ENCODE measurements at places on chromosomes 16 and 17.

DNA sequence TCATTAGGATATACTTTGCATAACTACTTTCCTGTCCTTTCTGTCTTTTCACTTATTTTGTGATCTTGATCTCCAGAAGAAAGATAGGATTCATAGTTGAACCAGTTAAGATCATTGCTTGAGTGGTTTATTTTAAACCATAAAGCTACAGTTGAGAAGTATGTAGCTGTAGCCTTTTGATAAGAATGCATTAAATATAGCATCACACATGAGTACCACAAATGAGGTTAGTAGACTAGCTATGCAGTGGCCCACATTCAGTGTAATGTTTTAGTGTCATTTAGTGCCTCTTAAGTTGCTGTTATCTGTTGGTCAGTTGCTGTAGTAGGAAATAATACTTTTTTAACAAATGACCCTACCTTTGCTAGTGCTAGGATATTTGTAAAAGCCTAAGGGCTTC is 1.3 kb downstream of the NLK start:
- DNase-seq: no peak

GRCh38 chr17:70265471-70265870 is 96.1 kb downstream of the KCNJ2 start:
- DNase-seq: no peak

DNA sequence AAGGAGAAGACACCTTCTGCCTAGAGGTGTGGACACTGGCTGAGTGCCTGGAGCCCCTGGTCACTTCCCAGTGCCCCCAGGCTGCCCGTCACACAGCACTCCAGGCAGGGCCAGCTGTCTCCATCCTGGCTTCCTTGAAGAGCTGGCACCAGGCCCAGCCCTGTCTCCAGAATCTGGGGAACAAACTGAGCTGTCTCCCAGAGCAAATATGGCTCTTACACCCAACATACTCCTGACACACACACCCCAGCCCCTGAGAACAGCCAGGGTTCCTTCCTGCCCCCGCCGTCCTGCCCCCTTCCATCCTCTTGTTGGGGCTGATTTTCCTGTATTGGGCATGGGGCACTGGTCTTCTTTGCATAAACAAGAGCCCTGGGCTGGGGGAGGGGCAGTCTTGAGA is 9.1 kb downstream of the NHERF1 start:
- DNase-seq: no peak

GRCh38 chr16:81539009-81539758 is 94.6 kb downstream of the CMIP start:
- DNase-seq: no peak

GRCh38 chr17:82590881-82591539 is 57.2 kb downstream of the WDR45B start:
- DNase-seq: no peak

DNA sequence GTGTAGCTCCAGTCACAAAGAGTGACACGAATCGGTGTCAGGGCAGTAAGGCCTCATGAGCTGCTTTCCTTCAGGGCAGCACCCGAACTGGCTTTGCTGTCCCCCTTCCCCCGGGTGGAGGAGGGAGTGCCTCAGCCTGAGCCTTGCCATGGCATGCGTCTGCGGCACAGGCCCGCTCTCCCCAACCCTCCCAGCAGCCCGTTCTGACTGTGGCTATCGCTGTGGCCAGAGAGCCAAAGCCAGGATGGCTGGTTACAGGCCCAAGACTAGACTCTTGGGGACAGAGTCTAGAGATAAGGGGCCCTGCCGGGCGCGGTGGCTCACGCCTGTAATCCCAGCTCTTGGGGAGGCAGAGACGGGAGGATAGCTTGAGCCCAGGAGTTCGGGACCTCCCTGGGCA is 25.9 kb downstream of the CLUH start:
- DNase-seq: no peak

- peak; percentile 84 for DNase-seq
These were observed 5.8 kb upstream of the KIFC3 start for GRCh38 chr16:57807968-57808528.

GRCh38 chr16:82061861-82062525 is 26.9 kb downstream of the HSD17B2 start:
- no peak for DNase-seq

GRCh38 chr17:48150597-48151001 is 43.0 kb downstream of the SNX11 start:
- no peak for DNase-seq

- DNase-seq: no peak
These were observed 878 bp downstream of the TAOK1 start for GRCh38 chr17:29390851-29391631.

DNA sequence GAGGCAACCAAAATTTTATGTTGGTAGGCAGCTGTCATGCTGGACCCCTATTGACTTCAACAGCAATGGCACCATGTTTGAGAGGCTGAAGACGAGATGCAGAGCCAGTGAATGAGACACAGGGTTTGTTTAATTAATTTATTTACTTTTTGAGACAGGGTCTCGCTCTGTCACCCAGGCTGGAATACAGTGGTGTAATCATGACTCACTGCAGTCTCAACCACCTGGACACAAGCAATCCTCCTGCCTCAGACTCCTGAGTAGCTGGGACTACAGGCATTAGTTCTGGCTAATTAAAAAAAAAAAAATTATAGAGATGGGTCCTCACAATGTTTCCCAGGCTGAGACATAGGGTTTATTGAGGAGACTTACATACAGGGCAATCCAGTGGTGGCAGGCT is 36.2 kb upstream of the PPM1D start:
- DNase-seq: no peak

DNA sequence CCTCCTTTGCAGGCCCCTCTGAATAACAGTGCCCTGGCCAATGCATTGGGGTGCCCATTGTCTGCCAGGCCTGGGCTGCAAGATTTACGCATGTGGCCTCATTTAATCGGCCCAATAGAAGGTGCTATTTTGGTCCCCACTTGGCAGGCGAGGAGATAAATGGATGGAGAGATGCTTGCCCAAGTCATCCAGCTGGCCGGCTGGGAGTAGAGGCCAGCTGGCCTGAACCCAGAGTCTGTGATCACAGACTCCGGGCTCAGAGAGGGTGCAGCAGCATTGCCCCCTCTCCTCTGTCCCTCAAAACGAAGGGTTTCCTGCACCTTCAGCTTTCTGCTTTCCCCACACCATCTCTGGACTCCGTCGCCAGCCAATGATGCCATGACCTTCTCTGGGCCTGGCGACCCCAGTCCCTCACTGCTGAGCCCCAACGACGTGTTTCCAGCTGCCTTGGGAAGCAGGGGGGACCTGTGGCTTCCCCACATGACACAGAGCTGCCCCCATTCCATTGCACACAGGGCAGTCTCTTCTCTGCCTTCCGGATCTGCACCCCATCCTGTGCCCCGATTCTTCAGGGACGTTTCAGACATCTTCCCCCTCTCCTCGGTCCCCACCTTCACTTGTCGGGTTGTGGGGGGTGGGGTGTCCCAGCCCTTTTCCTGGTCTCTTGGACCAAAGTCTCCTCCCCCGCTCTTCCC is 3.5 kb upstream of the ADGRG1 start:
- DNase-seq: no peak

- no peak for DNase-seq
These were observed 109.1 kb downstream of the GAS7 start for GRCh38 chr17:10089196-10089804.

GRCh38 chr16:75181630-75182029 is 25.3 kb downstream of the CTRB2 start:
- DNase-seq: no peak

DNA sequence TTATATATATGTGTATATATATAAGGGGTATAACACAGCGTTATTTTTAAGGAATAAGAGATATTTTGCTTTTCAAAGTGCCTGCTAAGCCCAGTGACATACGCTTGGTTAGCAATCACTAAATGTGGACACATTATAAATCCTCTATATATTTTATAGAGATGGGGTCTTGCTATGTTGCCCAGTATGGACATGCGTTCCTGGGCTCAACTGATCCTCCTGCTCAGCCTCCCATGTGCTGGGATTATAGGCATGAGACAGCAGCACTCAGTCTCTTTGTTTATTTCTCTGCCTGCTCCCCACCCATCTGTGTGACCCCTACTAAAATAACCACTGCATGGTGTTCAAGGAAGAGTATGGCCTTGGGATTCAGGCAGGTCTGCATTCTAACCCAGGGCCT is 63.4 kb downstream of the XYLT1 start:
- no peak for DNase-seq

DNA sequence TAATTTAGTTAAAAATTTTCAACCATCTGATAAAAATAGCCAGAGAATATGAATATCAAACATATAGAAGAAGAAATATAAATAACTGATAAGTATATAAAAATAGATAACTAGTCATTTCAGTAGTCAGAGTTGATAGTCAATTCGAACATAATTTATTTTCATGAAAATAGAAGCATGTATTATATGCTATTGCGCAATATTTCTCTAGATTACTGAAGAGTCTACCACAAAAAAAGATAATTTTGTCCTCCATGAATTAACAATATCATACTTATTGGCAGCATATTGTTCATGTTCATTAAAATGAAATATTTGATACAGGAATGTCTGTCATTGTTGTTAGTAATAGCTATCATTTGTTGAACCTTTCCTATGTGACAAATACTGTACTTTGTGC is 376.2 kb upstream of the TOM1L1 start:
- no peak for DNase-seq

Measured in MM.1S (cell line).